ENCODE measurements at places on chromosomes 13 and 19.

DNA sequence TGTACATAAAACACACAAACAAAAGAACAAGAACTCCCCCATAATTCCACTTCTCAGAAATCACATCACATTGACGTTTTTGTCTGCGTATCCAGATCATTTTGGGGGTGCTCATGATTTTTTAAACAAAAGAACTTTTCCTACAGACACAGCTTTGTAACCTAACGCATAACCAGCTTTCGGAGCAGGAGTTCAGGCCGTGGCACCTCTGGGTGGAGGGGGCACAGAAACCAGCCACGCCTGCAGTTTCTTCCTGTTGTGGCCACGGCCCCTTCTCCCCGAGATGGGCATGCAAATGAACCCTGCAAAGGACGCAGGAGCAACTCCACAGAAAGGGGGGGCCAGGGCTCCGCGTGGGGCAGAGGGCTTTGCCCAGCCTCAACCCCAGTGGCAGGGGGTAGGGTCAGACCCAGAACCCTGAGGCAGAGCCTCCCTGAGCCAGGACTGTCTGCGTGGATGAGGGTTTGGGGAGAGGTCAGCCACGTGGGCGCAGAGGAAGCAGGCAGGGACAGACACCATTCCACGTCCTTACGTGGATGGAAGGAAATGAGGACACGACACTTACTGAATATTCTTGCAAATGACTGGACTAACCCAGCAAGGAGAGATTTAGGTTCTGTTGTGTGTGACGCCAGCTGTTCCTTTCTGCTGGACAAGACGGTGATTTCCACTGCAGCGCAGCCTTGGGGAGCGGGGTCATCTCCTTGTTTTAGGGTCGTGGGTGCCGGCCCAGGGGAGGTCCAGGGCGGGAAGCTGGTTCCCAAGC lies 64.4 kb downstream of the RASA3 start:
- no peak for DNase-seq

DNA sequence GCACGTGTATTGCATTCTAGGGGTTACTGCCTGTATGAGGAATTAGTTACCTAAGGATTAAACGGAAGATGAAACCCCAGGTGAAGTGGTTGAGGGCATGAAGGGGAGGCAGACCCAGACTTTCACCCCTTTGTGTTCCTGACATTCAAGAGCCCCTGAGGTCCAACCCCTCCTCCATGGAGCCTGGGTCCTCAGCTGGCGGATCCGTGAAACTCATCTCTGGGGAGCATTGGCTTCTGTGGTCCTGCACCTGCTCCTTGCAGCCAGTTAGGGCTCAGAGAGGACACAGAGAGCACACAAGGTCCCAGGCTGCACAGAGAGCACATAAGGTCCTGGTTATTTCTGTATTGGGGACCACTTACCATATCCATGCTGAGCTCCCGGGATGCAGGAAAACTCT lies 7.0 kb upstream of the LILRA1 start:
- no peak for DNase-seq

DNA sequence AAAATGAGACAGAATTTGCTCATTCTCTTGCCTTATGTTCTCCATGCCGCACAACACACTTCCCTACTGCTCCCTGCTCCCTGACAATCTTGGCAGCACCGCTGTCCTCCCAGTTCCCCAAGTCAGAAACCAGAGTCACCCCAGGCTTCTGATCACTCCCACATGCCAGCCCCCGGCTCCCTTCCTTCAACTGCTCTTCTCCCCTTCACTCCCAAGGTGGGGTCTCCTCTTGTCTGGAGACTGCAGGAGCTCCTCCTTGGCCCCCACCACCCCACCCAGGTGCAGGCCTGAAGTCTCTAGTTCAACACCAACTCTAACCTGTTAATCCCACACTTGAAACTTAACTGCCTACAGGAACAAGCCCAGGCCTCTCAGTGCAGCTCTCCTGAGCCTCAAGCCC lies 16.8 kb upstream of the AKAP8 start:
- DNase-seq: no peak

DNA sequence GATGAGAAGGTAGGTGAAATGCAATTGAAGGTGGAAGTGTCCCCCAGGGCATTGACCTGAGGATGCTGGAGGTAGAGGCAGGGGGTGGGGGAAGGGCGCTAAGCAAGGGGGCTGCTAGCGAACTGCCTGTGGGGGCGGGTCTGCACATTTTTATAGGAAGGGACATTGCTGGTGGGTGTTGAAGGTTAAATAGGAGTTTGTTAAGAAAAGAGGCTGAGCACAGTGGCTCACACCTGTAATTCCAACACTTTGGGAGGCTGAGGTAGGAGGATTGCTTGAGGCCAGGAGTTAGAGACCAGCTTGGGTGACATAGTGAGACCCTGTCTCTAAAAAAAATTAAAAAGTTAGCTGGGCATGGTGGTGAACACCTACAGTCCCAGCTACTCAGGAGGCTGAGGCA lies 5.5 kb upstream of the ACP4 start:
- no peak for DNase-seq

DNA sequence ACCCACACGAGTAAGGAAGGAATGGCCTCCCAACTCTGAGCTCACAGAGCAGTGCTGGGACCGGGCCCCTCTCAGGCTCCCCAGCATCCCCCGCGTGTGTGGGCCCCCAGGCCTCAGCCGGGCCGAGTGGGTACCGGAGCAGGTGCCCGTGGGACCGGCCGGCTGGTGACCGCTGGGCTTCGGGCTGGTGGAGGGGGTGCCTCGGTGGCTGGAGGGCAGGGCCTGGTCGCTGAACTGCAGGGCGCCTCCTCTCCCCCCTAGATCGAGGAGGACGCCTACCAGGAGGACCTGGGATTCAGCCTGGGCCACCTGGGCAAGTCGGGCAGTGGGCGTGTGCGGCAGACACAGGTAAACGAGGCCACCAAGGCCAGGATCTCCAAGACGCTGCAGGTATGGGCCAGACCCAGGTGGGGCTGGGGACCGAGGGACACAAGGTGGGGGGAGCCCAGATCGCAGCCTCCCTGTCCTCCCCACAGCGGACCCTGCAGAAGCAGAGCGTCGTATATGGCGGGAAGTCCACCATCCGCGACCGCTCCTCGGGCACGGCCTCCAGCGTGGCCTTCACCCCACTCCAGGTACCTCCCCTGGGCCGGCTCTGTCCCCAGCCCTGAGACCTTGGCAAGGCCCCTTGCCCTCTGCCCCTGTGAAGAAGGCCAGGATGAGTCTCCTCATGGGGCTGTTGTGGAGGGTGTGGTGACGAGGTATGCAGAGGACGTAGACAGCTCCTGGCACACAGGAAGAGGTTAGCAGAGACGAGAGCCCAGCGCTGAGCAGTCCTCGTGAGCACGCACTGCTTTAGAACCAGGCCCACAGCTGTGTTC lies 8.6 kb upstream of the CNOT3 start:
- no peak for DNase-seq

GRCh38 chr19:55256562-55257460 lies 2.0 kb downstream of the PPP6R1 start:
- DNase-seq: no peak

- DNase-seq: peak; percentile 62
These were observed 10.8 kb upstream of the CCNA1 start for GRCh38 chr13:36421447-36421846.

DNA sequence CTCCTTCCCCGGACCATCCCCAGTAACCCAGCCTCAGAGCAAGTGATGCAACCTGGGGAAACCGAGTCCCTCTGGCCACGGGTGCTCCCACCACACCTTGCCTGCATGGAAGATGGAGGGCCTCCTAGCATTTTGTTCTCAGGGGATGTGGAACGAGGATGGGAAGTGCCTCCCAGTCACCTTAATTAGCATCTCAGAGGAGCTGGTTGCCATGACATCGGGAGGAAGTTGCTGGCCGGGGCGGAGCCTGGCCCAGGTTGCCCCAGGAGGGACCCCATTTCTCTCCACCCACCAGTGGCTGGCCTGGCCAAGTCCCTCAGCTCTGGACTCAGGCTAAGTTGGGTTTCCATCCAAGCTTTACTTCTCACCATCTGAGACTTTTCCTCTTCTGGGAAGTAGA lies 24.1 kb upstream of the PTPRS start:
- DNase-seq: no peak

GRCh38 chr13:23460309-23460708 lies 26.8 kb upstream of the SACS start:
- DNase-seq: peak; percentile 64

- no peak for DNase-seq
These were observed 4.1 kb upstream of the TMEM161A start for GRCh38 chr19:19142347-19142746.

DNA sequence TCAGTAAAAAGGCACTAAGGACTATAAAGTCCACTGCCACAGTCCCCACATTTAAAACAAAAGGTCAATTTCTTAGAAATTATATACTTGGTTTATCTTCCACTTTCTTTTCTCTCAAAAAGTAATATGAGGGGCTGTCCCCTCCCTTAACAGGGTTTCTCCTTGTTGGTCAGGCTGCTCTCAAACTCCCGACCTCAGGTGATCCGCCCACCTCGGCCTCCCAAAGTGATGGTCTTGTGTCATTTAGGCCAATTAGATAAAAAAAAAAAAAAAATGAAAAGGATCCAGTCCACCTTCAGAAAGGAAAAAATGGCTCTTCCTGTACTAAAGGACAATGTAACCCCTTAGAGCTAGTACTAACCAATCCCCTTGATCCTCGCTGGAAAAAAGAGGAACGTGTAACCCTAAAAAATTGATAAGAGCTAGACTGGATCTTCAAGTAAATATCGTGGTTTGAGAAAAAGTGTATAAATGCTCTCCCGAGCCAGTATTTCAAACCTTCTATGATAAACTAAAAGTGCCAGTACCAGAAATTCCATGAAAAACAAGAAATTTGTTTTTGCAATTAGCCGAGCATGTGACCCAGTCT lies 9.0 kb upstream of the CD70 start:
- no peak for DNase-seq

DNA sequence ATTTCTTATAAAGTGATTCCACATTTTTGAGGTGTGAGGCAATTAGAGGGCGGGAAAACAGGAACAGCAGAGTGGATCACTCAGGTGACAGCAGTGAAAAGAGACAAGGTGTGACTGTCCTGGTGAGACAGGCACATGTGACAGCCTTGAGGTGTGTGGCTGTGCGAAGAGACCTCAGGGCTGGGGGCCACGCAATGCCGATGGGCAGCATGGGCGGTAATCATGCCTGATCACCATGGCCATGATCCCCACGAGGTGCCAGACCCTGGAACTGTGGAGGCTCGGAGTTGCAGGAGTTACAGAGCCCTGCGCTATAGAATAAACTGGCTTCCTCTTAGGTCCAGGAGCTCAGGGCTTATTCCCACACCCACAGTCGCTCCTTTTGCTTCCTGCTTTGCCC lies 2.0 kb downstream of the SPACA6 start:
- DNase-seq: no peak

DNA sequence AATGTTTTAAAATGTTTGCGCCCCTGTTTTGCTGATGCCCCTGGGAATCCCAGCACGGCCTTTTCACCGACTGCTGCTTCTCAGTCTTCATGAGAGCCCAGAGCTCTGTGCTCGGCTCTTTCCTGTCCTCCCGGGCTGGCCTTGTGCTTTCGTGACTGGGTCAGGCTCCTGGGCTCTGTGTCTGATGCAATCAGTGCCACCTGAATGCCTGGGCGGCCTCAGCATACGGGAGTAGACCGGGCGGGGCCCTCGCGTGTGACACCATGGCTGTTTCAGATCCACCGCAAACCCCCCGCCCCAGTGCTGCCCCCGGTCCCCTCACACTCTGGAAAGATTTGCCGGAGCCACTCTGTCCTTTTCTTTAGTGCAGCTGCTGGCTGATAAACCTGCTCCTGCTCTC lies 21.4 kb downstream of the PABPC3 start:
- no peak for DNase-seq

GRCh38 chr13:53873558-53873957 lies 844.9 kb downstream of the OLFM4 start:
- no peak for DNase-seq

- no peak for DNase-seq
These were observed 11.5 kb downstream of the UBXN6 start for GRCh38 chr19:4445963-4446703.

DNA sequence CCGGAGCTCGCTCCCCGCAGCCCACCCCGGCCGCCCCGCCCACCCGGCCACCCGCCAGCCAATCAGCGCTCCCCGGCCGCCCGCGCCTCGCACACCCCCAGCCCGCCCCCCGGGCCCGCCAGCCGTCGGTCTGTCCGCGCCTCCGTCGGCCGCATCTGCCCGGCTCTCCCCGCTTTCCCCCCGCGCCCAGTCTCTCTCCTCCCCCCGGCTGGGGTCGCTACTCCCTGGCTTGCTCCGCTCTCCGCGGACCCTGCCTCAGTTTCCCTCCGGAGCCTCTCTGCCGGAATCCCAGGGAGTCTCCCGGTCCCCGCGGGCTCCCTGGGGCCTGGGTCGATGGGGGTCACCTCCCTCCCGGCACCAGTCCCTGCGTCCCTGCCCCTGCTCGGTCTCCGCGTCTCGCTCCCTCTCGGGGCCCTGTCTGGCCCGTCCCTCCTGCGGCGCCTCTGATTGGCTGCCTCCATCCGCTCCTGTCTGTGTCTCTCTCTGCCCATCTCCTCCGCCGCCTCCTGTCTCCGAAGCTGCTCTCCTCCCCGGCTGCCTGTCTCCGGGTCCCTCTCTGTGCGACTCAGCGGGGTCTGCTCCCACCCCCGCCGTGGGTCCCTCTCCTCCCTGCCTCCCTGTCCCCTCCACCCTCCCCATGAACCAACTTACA lies 484 bp downstream of the IL11 start:
- no peak for DNase-seq

GRCh38 chr13:83151308-83151660 lies 731.0 kb downstream of the SLITRK1 start:
- DNase-seq: no peak

DNA sequence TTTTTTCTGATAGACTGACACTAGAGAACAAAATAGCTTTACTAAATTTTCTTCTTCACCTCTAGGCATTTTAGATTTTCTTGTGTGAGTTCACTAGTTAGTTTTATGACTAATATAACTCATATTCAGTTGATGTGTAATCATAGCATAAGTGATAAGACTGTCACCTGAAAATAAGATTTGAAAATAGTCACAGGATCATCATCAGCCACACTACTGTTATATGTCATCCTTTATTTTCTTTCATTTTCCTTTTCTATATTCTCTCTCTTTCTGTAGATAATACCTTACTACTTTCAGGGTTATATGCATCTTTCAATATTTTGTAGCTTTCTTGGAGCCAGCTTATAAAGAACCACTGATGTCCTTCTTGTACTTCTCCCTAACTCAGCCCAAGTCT lies 292.6 kb downstream of the TDRD3 start:
- no peak for DNase-seq
